ENCODE measurements at places on chromosomes 6 and 20.

DNA sequence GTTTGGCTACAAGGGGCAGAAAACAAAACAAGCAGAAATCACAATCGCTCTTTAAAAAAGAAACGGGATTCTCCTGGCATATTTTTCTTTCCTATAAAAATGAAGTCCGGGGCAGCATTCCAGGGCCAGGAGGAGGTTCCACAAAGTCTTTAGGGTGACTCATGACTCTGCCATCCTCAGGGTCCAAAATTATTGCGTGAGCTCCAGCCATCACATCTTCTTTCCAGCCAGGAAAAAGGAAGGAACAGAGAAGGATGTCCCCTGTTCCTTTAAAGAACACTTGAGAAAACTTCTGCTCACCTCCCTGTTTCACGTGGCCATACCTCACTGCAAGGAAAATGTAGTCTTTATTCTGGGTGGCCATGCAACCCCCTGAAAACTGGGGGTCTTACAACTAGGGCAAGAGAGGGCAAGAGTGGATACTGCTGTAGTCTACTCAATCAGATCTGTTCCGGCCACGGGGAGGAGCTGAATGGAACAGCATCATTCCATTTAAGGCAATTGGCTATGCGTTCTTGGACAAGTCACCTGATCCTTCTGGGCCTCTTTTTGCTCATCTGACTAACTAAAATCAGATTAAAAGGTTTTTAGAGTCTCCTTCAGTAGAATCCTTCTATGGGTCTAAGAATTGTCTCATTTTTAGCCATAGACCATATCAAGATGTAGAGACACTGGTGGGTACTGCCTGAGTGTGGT lies 49.4 kb downstream of the CTCFL start:
- DNase-seq, result no peak

DNA sequence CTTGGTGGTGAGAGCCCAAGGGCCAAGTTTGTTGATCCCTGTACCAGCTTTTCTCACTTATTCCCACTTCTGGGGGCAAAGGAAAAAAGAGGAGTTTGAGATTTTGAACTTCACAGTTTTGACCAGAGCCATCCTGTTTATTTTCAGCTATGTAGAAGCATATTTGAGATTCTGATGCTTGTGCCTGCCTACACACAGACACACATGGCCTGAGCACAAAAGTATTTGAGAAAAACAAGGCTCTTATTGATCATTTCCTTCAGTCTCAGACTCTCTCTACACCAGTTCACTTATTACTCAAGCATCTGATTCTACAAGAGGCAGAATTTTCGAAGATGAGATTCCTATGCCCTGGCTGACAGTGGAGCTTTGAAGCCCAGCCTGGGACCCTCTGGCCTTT lies 100.7 kb downstream of the TCP11 start:
- DNase-seq, result no peak

GRCh38 chr6:124226396-124226795 lies 422.7 kb downstream of the NKAIN2 start:
- peak; percentile 27 for DNase-seq

- DNase-seq, result peak; percentile 9
These were observed 9.7 kb upstream of the CEP43 start for GRCh38 chr6:166989427-166990032.

GRCh38 chr6:96724641-96725040 lies 112.6 kb downstream of the GPR63 start:
- no peak for DNase-seq
